CD4-positive, alpha-beta T cell (primary cell): ENCODE measurements at places on chromosomes 7 and 10. TPM values are rescaled to one million over a fixed set of nuclear protein-coding genes. Genes with fewer than 3 reads are reported as not detected.

LIPJ gene
- not detected for total RNA-seq

PSAP gene
- total RNA-seq: 191 TPM

INA gene
- total RNA-seq: not detected

CRHR2 gene
- not detected for total RNA-seq

GALNT17 gene
- total RNA-seq: not detected

CEP55 gene
- 0.17 TPM for total RNA-seq

- no peak for DNase-seq
Observed at GRCh38 chr7:7772397-7772821, 54.0 kb upstream of the RPA3 start.

DNA sequence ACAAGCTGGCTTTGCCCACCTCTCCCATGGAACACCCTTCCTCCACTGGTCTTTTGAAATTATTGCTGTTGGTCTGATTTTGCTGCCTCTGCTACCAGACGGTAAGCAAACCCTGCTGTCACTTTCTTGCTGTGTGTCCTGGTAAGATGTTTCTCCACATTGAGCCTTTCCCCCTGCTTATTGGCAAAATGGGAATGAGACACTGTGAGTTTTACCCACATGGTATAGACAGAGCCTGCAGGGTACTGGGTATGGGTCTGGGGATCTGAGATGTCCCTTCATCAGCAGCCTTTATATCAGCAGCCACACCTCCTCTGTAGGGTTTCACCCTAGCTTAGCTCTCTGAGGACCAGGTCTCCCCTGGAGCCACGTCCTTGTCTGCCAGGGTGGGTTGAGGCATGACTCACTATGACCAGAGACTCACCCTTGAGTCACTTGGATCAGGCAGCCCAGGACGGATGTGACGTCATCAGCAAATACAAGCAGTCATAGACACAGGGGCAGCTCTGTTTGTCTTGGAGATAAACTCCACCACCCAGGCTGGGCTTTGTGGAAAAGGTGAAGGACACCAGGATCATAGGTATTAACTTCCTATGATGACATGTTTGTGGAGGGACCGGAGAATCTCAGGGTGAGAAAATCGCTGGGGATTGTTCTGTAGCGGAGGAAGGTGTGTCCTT lies 17.9 kb upstream of the BAIAP2L1 start:
- DNase-seq: no peak

- no peak for DNase-seq
Observed at GRCh38 chr7:150989456-150989855, 1.4 kb upstream of the NOS3 start.

- DNase-seq: no peak
Observed at GRCh38 chr7:48296966-48297365, 125.7 kb downstream of the ABCA13 start.

GRCh38 chr10:95233377-95234034 lies 39.5 kb downstream of the ACSM6 start:
- DNase-seq: no peak

DNA sequence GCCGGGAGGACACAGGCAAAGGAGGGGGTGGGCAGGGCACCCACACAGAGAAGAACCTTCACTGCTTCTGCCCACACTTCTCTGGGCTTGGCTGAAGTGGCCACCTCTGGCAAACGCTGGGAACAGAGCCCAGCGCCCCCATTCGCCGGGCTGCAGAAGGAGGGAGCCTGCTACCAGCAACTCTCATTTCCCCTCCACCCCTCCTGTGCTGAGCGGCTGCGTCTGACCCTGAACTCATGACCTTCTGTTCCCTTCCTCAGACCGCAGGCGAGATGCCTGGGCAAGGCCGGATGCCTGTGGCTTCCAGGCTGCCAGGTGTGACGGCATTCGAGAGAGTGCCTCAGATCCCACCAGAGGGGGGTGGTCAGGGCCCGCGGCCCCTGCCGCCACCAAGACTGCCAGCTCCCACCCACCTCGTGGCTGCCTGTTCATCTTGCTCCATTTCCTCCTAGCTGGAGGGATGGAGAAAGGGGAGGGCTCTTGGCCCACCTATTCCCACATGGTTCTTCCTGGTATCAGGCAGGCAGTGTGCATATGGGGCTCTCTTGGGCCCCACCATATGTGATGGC lies 19.8 kb downstream of the DNAJB12 start:
- DNase-seq: peak; percentile 81

DNA sequence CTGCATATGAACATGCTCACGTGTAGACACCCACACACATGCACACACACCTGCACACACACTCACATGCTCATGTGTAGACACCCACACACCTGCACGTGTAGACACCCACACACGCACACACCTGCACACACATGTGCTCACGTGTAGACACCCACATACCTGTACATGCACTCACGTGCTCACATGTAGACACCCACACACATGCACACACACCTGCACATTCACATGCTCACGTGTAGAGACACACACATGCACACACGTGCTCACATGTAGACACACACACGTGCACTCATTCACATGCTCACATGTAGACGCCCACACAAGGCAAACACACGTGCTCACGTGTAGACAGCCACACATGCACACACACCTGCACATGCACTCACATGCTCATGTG lies 275.8 kb downstream of the PTPRN2 start:
- no peak for DNase-seq

DNA sequence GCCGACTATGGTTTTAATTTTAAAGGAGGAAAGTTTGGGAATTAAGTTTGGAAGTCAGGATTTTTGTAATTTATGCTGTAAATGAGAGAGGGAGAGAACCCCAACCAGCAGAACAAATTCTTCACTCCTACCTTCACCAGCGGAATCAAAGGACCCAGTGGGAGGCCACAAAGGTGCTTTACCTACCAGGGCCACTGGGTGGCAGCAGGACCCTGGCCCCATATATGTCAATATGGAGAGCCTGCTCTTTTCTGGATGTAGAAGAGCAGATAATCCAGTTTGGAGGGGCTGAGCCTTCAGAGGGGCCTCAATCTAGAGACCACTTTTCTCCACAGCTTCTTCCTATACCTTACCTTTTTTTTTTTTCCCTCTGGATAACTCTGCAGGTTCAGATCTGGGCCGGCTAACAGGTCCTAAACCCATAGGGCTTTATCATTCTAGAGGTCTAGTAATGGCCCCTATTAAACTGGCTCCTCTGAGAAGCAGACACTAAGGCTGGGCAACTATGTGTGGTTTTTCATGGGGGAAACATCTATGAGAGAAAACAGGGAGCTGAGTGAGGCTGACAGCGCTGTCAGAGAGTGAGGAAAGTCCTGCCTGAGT lies 8.5 kb upstream of the SCD start:
- peak; percentile 76 for DNase-seq

- DNase-seq: no peak
Observed at GRCh38 chr7:24956021-24956420, 24.0 kb downstream of the OSBPL3 start.

DNA sequence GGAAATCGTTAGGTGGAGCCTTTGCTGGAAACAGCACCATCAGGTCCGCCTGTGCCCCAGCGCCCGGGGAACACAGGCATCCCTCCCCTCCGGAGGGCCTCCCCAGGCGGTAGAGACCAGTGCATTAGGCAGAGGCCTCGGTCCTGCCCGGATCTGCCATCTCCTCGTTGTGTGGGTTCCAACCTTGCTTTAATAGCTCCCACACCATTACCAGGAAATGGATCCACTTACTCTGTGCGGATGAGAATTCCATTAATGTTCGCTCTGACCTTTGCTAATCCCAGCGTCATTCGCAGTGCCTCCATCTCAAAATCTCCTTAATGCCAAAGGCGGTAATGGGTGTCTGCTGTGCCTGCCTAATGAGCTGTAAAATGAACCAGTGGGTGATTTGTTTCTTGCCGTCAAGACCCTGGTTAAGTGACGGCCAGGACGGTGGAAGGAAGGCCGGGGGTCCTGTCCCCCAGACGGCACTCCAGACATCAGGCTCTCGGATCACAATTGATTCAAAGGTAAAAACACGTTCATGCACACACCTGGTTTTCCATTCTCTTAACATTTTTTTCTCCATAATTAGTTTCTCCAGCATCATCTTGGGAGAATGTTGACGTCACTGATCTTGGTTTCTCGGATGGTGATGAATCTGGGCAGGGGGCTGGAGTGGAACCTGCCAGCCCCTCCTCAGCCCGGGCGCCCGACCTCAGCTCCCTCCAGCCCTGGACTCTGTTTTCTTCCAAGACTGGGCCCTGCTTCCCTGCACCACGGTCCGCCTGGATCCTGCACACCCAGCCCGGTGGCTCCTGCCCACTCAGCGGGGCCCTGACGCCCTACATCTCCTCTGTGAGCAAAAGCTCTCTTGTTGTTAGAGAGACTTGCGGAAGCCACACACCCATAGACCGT lies 22.8 kb upstream of the FAM20C start:
- DNase-seq: no peak

DNA sequence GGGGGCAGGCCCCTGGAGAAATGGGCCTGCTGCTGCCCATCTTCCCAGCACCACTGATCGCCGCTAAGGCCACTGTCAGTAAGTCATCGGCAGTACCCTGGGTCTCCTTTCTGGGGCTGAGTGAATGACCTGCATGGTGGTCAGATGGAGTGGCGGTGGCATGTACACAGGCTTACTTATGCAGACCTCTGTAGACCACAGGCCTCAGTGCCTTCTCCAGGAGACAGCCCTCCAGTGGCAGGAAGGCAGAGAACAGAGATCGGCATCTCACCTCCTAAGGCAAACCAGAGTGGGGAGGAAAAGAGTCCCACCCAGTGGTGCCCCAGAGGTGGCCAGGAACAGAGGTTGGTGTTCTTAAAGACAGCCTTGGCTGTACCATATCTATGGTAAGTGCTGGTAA lies 22.8 kb upstream of the LRRC4 start:
- no peak for DNase-seq

DNA sequence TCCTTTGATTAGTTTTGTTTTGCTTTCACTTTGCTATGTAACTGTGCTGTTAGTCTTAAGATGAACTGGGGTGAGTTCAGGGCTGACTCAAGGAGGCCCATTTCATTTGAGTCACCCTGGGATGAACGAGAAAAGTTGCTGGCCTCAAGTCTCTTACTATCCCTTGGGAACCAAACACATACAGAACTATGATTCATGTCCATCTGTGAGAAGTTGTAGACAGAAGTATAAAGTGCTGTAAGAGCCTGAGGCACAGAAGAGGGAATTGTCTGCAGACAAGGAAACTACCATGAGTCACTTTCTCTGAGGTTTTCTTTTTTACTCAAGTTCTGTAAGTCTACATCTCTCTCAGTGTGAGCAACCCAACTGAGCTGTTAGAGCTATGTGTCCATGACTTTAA lies 179.8 kb upstream of the CSTF2T start:
- no peak for DNase-seq

GRCh38 chr10:71753091-71753959 lies 20.0 kb downstream of the VSIR start:
- no peak for DNase-seq

- DNase-seq: no peak
Observed at GRCh38 chr10:79976999-79977398, 28.1 kb upstream of the SFTPD start.

DNA sequence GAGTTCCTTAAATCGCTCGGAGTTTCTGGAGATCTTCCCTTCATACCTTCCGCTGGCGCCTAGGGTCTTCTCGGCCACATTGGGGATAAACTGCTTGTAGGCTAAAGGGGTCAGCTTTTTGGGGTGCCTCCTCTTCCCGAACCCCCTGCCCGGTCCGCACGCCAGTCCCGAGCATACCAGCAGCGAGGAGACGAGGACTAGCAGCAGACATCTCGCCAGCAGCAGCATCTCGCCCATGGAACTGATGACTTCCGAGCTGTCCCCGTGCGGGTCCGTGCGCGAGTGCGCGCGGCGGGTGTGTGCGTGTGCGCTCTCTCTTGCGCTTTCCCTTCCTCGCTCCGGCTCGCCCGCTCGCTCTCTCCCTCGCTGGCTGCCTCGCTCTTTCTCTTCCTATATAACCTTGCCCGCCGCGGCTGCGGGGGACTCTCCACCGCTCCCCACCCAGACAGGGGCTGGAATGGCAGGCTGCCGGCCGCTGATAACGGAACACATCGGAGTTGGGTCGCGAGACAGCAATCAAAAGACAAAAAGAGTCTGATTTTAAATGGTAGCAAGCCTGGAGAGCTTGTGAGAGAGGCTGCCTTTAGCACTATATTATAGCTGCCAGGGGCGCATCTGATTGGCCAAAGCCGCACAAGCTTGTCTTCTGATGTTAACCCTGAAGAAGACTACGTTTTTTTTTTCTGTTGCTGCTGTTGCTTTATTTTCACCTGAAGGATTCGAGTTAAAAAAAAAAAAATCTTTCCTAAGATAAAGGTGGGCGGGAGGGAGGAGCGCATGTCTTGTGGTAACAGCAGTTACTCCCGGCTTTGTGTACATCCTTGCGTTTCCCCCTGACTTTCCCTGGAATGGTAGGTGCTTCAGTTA lies at the start of gene SHH:
Gene SHH (minus strand): TSS at position 569 of the 867 bp plus-strand sequence. CDS start 341 bp downstream, at position 228.
- DNase-seq: no peak

GRCh38 chr10:84193327-84193726 lies 1.0 kb upstream of the CDHR1 start:
- no peak for DNase-seq

DNA sequence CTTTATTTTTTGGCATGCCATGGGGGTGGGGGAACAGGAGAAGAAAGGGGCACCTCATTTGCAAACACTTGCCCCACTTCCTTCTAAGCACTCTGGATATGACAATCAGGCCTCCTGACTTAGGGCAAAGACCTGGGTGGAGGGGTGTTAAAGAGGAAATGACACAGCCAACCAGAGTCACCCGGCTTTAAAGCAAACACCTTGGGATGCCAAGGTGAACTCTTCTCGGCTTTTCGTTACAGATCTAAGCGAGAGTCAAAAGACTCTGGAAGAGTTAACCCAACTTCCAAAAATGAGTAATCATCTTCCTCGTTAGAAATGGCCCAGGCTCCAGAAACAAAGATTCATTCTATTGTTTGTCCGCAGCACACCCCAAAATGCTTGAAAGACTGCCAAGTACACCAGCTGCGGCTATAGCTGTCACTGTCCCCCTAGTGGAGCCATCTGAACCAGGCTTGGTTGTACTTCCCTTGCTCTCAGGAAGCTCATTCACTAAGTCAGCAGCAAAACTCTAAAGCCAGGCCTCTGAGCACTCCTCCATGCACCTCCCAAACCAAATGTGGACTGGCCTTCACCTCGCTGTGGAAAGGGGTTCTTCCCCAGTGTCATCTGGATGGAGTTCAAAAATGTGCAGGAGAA lies 24.8 kb downstream of the FAM53B start:
- peak; percentile 58 for DNase-seq

DNA sequence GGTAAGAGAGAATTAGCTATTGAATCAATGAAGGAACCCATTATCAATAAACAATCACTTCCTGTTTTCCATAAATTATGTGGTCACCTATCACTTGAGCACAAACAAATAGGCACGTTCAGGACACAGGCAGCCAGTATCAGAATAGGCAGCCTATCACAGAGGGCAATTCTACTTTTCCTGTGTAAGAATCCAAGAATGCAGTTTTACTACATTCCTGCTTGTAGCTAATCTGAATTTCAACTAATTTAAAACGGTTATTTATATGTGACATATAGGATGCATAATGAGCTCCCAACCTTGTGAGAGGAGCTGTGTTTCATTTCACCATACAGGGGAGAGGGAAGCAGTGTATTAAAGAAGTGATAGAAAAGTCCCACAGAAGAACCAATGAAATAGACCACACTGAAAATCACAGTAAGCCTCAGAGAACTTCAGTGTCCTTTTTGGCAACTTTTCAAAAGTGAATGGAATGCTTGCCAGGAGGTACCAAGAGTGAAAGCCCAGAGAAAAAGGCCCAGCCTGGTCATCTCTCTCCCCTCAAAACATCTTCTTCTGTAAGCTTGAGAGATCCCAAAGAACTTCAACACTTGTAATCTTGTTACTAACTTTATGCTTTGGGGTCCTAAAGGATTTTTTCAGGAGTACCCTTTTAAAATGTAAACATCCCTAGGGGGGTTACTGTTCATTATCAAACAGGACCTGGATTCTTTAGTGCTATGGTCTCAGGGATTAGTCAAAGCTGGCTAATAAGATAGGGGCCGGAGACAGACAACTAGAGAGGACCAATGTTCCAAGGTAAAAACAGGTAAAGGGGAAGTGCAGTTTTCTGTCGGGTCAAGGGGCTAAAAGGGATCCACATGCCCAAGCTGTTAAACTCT lies 1.3 kb downstream of the IMMP2L start:
- no peak for DNase-seq
